ENCODE measurements at places on chromosomes 5 and 9.

GRCh38 chr9:69388596-69388995, 63.6 kb downstream of the ENTREP1 start:
- no peak for DNase-seq

GRCh38 chr9:94772144-94772543, 45.6 kb downstream of the AOPEP start:
- DNase-seq: no peak

DNA sequence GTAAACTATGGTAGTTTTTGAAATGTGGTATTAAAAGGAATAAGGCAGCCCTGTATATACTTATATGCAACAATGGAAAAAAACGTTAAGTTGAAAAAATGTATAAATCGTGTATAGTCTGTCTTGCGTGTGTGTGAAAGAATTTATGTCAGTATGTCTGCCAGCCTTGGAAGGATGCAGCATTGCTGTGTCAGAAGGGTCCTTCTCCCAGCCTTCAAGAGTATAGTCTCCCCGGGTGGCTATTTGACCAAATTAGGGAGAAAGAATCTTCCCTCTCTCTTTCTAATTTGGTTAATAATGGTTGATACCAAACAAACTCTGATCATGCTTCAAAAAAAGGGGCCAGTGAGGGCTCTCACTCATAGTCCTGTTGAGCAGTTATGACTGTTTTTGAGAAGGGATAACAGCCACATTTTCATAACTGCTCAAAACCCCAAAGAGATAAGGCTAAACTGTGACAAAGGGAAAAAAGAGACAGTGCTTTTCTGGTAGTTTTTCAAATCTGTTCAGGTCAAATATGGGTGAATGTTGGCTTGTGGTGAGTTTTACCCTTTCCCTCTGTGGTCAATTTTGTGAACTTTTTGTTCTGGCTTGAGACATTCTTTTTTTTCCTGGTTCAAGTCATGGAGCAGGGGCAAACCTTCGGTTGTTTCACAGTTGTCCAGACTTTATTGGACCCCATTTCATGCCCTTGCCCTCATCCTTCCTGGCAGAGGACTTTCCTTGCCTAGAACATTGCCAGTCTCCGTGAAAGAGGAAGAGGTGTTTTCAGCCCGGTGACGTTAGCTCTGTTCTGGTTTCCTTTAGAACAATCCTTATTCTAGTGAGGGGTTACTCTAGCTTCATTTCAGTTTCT, 21.0 kb downstream of the SNX30 start:
- no peak for DNase-seq

DNA sequence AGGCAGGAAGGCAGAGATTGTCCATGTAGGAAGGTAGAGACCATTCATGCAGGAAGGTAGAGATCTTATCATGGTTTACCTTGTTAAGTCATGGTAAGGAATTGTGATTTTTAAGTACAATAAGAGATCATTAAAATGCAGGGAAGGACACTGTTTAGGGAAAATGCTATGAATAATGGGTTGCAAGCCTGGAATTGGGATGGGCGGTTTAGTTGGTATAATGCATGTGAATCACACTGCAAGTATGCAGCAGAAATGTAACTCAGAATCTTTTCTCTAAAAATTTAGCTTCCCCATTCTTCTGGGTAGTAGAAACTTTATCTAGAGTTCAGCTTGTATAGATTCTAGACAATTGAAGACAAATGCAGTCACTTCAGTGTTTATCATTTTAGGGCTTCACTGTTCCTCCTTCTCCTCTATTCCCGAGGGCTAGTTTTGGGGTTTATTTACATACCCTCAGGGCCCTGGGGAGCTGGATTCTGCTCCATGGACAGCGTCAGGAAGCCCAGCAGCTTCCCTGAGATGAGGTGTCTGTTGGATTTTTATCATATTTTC, 212.0 kb downstream of the SREK1 start:
- peak; percentile 62 for DNase-seq

- no peak for DNase-seq
Measured at GRCh38 chr5:34548086-34548403, 108.1 kb upstream of the RAI14 start.
